ENCODE measurements at places on chromosomes 6 and 20.

DNA sequence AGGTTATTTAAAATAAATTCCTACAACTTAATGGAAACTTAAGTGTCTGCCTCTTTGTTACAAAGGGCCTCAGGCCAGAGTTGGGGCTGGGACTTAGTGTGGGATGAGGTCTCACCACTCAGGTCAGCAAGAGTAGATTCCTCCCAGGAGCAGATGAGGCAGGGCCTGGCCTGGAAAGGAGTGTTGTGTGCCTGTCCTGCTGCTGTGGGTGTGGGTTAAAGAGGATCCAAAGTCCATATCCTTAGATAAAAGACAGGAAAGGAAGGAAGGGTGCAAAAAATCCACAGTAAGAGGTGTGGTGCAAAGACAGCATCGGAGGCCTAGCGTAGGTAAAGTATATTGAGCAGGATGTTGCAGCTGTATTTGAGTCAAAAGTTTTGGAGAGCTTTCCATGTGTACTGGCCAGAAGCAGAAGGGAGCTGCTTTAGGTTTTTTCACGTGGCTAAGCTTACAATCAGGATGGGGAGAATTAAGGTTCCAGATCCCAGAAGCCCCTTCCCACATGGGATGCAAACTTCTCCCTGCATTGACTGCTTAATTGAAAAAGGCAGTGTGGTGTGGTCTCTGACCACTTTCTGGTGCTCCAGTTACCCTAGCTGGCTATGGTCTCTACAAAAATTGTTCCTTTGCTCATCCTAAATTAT, 12.8 kb upstream of the PLCG1 start:
- no peak for DNase-seq

DNA sequence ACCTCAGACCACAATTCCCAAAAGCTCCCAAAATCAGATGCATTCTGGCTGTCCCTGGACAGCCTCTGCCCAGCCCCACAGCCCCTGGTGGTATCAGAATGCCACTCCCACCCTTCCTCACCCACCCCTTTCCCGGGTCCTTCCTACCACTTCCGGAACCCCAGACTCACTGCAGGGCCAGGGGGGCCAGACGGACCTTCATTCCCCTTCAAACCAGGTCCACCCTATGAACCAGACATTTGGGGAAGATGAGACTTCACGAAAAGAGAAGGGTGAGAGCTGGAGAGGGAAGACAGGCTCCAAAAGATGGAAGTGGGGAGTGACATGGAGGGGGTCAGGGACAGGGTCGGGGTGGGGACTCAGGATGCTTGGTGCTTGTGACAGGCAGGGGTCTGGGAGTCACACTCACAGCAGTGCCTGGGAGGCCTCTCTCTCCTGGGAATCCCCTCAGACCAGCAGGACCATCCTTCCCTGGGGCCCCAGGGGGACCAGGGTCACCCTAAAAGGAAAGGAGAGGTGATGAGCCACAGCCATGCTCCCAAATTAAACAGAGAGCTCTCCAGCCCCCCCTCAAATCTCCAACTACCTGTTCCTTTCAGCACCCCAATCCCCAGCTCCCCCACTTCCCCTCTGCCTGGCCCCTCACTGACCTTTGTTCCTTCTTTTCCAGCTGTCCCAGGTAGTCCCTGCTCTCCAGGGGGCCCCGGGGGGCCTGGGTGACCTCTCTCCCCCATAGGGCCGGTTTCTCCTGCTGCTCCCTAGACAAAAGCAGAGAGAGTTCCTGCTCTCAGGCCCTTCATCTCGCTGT, 20.2 kb downstream of the COL11A2 start:
- DNase-seq, result no peak

DNA sequence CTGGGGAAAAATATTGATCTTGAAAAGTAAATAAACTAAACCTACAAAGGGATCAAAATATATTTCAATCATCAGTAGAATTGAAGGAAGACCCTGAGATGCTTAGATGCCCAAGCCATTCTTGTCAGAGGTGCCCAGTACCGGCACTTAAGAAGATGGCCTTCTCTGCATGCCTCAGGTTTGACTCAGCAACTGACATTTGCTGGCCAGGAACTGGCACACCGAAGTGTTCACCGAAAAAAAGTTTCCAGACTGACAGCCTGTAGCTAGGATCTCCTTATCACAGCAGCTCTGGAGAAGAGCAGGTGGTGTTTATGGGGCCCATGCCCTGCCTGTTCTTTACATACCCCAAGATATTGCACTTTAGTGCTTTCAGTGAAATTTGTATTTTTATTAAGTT, 203.2 kb downstream of the MOXD1 start:
- no peak for DNase-seq

DNA sequence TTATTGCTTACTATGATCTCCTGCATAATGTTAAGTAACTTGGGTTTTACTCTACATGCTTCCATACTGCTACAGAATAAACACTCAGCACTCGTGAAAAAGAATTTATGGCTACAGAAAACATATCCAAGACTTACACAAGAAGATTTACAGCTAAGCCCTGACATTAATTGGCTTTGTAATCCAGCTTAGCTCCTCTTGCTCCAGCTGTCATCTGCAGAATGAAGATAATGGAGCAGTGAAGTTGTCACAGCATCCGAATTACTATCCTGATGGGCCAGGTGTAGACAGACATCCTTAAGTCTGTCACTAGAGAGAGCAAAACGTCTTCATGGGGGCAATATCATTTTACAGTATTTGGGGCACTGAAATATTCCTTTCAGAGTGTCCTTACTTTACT, 155.3 kb downstream of the PRKN start:
- DNase-seq, result no peak

DNA sequence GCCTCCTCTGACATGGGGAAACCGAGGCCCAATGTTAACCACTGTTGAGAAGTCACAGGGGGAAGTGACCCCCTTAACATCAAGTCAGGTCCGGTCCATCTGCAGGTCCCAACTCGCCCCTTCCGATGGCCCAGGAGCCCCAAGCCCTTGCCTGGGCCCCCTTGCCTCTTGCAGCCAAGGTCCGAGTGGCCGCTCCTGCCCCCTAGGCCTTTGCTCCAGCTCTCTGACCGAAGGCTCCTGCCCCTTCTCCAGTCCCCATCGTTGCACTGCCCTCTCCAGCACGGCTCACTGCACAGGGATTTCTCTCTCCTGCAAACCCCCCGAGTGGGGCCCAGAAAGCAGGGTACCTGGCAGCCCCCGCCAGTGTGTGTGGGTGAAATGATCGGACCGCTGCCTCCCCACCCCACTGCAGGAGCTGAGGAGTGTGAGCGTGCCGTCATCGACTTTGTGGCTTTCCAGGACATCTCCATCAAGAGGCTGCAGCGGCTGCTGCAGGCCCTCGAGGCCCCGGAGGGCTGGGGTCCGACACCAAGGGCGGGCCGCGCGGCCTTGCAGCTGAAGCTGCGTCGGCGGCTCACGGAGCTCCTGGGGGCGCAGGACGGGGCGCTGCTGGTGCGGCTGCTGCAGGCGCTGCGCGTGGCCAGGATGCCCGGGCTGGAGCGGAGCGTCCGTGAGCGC, 1.6 kb downstream of the TNFRSF6B start:
- DNase-seq, result no peak

DNA sequence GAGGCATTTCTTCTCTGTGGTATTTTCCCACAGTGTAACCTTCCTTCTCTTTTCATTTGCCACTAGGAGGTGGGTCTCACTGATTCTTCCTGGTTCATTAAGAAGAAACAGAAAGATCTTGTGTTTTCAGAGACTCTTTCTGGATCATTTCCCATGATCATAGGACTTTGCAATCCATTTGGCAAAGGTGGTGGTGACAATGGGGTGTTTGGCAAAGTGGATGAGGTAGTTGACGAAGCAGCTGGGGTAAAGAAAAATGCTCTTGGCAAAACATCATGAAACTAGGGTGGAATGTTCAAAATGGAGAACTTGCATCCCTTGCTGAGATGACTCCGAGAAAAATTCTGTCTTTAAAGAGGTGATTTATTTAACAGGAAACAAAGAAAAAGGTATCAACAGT, 50.6 kb downstream of the TRAF3IP2 start:
- no peak for DNase-seq

GRCh38 chr6:47221565-47221964, 88.1 kb downstream of the TNFRSF21 start:
- DNase-seq, result no peak

DNA sequence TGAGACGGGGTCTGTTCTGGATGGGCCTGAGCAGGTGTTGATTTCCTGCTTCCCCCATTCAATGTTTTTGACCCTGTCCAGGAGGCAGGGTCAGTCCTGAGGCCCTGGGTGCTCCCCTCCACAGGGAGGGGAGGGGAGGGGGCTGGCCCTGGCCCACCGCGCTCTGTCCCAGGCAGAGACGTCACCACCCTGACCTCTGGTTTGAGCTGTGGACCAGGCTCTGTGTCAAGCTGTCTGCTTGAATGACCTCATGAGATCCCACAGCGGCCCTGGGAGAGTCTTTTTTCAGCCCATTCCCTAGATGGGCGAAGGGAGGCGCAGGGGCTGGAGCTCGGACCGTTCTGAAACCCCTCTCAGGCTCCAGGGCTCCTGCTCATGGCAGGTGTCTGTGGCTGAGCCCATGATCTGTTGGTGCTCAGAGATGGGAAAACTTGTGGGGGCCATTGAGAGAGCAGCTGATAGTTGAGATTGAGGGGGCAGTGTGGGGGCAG, 8.9 kb upstream of the LKAAEAR1 start:
- DNase-seq, result no peak

- no peak for DNase-seq
Measured at GRCh38 chr20:50510706-50511542, 741 bp downstream of the PTPN1 start.

DNA sequence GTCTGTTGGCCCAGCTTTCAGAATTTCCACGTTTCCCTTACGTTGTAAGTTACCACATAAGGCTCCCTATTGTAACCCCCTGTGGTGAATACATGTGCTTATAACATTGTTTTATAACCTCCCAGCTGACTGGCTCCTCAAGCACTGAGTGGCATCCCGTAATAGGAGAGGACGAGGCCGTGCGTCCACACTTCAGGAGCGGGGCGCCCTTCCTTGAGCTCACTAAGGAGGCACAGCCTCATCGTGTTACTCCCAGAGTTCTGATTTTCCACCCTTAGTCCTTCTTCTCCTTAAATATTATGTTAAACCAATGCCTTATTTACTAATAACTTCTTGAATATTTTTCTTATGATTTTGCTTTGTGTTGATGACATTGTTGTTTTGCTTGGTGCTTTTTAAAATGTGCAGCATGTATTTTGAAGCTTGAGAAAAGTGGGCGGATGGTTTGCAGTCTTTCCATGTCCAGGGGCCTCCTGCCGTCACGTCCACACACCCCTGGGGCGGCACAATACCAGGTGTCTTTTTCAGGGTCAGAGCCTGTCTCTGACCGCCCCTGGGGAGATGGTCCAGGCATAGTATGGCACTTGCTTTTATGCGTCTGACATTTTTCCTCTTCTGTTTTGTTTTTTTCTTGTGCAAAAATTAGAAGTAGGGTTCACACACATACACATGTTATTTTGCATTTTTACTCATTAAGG, 181.8 kb downstream of the DLL1 start:
- no peak for DNase-seq

DNA sequence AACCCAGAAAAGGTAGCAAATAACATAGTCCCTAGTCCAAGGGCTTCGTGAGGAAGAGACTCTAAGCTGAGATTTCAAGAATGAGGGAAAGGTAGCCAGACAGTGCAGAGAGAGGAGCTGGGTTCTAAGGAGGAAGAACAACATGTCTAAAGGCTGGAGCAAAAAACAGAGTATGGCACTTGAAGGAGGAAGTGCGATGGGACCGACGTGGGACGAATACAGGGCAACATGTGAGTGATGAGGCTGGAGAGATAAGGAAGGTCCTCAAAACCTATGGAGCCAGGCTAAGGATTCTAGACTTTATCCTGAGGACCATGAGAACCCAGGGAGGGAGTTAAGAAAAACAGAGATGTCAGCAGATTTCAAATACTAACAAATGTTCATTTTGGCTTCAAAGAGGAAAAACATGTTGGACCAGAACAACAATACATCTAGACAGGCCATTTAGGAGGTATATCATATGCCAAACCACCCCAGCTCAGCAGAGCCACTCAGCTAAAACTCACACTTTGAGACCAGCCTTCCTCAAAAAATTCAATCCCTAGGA, 17.5 kb downstream of the ATXN1 start:
- DNase-seq, result no peak

DNA sequence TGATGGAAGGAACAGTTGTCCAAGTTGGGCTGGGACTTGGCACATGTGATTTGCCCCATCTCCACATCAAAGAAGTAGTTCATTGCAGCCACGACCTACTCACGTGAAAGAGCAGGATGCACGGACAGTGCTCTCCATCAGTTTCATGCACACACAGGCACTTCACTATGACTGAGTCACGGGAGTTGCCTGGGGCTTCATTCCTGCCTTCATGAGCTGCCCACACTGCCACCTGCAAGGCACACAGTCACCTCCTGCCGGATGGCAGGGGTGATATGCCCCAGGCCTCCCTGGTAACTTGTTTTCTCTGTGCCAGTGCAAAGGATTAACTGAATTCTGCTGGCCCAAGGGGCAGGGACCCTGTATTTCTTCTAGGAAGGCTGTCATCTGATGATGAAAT, 22.8 kb downstream of the CST5 start:
- DNase-seq, result no peak

DNA sequence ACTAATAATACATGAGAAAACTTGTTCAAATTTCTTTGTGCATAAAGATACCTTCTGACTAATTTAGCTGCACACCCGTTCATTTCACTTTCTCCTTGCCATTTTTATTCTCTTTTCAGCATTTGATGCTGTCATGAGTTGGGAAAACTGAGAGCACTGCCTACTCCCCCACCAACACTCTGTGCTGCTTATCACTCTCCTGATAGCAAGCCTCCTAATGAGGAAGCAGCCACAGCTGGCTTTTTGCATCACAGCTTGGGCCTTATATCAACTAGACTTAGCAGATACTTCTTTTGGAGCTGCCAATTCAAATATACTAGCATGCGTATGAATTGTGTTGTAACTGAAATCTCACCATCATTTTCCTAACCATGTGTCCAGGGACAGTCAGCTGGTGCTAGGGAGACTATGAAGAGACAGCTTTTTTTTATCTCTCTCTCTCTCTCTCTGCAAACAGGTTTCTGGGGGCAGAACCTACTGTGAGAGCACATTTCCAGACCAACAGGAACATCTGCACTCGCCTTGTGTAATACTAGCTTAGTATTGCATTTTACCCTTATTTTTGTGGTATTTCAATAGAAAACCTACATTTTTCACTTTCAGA, 699.0 kb downstream of the KHDRBS2 start:
- no peak for DNase-seq

DNA sequence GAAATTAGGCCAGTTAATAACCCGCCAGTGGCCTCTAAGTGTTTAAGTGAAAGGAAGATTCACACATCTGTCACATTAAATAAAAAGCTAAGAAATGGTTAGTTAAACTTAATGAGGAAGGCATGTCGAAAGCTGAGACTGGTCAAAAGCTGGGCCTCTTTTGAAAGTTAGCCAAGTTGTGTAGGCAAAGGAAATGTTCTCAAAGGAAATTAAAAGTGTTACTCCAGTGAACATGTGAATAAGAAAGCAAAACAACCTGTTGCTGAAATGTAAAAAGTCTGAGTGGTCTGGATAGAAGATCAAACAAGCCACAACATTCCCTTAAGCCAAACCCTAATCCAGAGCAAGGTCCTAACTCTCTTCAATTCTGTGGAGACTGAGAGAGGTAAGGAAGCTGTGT, 10.9 kb upstream of the MTRF1L start:
- no peak for DNase-seq
